Amygdala (tissue), 56 donors: ENCODE measurements at places on chromosomes 4 and X.

- DNase-seq, result no peak
Observed at GRCh38 chr4:24956763-24957162, 43.9 kb upstream of the CCDC149 start.

GRCh38 chr4:83617371-83618035 is 81.6 kb downstream of the GPAT3 start:
- DNase-seq, result no peak

DNA sequence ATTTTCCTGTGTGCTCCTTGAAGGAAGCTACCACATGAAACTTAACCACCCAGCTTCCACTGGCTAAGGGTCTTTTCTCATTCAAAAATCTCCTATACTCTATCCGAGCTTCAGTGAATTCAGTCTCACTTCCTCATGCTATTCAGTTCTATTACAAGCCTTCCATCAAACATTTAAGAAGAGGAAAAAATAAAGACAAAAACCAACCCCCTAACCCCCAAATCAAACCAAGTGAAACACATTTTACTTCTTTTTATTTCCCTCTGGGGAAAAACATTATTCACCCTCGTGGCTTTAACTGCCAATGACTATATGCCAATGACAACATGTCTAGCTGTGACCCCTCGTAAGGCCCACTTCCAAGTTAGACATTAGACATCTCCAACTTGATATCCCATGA is 16.2 kb upstream of the WDR19 start:
- DNase-seq, result no peak

GRCh38 chr4:25580633-25581467 is 74.8 kb upstream of the SLC34A2 start:
- no peak for DNase-seq

DNA sequence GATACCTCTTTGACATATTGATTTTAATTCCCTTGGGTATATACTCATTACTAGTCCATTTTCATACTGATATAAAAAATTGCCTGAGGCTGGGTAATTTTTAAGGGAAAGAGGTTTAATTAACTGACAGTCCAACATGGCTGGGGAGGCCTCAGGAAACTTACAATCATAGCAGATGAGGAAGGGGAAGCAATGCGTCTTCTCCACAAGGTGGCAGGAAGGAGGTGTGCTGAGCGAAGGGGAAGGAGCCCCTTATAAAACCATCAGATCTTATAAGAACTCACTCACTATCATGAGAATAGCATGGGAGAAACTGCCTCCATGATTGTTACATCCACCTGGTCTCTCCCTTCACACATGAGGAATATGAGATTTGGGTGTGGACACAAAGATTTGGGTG is 42.4 kb downstream of the MSX1 start:
- no peak for DNase-seq

GRCh38 chr4:78612398-78613178 is 61.0 kb downstream of the ANXA3 start:
- DNase-seq, result no peak

DNA sequence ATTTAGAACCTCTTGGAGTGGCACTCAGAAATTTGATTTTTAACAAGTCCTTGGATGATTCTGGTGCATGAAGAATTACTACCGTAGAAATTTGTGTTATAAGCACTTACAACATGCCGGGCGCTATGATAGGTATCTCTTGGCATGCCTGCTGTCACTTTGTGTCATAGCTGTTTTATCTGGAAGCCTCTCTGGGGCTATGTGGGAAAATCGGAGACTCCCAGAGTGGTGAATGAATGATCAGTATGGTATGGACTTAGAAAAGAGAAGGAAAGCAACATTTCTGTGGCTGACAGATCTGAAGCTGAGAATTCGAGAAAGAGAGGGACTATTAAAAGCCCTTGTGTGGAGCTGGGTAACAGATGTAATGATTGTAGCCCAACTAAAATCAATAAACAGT is 177.4 kb upstream of the MAMLD1 start:
- DNase-seq, result no peak
